Stimulated activated CD4-positive, alpha-beta T cell treated with anti-CD3 and anti-CD28 coated beads, Interleukin-4, amount 100 ng/mL, for 4 hours (primary cell): ENCODE measurements at places on chromosomes 7 and 10.

DNA sequence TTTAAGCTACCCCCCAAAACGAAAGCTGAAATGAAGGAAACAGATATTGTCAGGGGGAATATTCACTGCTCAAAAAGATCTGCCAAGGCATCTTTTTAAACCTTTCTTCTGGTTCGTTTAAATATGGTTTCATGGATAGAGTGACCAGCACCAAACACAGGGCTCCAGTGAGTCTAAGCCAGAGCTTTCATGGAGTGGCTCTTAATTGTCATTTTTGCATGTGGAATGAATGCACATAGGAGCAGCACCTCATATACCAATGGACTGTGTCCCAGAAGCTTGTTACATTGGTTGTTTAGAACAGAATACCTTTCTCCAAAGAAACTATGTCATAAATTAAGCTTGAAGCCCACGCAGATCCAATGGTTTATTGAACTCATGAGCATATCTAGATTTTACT is 17.3 kb downstream of the MKX start:
- DNase-seq, result no peak

DNA sequence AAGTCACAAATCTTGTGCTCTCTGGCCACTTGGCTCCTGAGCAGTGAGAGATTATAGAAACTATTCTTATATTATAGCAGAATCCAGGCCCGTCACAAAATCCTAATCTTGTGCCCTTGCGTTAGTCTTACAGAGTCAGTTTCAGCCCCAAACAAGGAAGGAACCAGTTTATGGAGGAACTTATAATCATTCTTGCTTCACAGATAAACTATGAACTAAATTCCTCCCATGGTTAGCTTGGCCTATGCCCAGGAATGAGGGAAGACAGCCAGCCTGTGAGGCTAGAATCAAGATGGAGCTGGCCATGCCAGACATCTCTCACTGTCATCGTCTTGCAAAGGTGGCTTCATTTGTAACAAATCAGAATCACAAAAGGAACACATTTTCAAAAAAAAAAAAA is 199.7 kb upstream of the PITRM1 start:
- no peak for DNase-seq

- DNase-seq, result peak; percentile 36
Measured at GRCh38 chr10:119020627-119020946, 8.9 kb upstream of the NANOS1 start.

- DNase-seq, result no peak
Measured at GRCh38 chr10:45376371-45376801, 2.4 kb downstream of the ALOX5 start.

- DNase-seq, result no peak
Measured at GRCh38 chr7:88492153-88492552, 185.5 kb upstream of the STEAP4 start.

GRCh38 chr10:128102480-128103228 is 23.6 kb downstream of the MKI67 start:
- no peak for DNase-seq

DNA sequence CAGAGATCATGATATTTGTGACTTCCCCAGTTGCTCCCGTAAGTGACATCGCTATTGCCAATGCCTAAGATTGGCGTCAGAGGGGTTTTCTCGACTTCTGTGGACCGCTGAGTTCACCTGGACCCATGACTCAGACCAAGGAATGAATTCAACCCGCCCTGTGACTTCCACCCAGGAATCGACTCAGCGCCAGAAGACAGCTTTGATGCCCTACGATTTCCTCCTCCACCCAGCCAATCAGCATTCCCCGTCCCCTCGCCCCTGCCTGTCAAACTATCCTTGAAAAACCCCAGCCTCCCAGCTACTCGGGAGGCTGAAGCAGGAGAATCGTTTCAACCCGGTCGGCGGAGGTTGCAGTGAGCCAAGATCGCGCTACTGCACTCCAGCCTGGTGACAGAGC is 58.3 kb downstream of the MICALL2 start:
- no peak for DNase-seq

DNA sequence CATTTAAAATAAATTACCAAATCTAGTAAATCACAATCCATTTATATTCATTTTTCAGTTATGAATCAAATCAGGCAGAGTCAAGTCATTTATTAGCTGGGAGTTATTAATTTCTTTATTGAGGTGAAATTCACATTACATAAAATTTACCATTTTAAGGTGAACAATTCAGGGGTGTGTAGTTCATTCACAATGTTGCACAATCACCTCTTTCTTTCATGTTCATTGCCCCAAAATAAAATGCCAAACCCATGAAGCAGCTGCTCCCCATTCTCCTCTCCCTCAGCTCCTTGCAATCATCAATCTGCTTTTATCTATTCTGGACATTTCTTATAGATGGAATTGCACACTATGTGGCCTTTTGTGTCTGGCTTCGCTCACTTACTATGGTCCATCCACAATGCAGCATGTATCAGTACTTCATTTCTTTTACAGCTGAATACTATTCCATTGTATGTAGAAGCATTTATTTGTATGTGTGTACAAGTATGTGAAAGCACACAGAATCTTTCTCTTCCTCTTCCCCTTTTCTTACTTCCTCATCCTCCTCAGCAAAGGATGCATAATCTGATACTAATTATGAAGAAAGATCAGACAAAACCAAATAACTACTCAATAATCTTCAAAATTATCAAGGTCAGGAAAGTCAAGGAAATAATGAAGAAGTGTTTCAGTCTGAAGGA is 60.6 kb downstream of the LMBR1 start:
- no peak for DNase-seq

DNA sequence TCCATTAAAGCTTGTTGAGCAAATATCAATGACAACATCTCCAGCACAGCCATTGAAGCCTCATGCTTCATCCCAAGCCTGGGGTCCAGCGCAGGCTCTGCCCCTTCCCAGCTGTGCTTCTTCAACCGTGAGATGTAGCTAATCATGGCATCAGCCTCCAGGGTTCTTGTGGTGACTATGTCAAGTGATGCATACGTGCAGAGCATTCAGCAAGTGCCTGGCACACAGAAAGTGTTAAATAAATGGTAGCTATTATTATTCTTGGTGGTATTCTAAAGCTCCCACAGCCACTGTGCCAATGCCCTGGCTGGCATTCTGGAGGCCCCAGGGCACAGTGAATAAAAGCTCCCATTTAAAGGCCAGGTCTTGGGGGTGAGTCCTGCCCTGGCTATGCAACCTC is 146.6 kb downstream of the WDR11 start:
- DNase-seq, result no peak

DNA sequence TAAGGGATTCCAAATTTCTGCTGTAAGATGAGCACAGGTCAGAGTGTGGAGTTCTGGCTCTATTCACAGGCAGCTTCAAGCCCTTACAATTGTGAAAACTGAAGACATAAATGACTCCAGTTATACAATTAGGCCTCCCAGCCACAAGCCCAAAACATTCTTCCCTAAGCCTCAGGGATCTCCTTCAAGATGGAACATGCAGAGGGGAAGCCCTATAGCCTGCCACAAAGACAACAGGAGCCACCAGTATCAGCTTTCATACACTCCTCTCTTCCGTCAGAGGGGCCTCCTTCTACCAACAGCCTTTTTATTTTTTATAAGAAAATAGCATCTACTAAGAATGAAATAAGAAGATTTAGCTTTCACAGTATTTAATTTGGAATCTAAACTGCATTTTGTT is 46.5 kb downstream of the DLD start:
- no peak for DNase-seq

DNA sequence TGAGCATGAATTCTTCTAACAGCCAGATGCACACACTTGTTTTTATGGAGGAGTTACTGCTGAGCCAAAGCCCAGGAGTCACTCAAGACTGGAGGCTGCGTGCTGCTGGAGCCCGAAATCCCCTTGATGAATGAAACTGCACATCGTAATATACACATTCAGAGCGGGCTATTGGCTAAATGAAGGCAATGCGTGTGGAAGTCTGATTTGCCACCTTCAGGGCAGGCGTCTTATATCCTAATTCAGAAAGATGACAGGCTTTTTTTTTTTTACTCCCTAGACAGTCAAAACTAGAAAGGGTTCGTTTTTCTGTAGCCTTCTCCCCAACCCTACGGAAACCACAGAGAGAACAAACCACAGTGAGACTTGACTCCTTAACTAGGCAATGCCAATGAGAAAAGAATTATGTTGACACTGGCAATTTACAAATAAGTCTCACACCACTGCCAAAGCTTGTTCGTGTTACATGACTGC is 227.2 kb upstream of the KLF14 start:
- peak; percentile 82 for DNase-seq

DNA sequence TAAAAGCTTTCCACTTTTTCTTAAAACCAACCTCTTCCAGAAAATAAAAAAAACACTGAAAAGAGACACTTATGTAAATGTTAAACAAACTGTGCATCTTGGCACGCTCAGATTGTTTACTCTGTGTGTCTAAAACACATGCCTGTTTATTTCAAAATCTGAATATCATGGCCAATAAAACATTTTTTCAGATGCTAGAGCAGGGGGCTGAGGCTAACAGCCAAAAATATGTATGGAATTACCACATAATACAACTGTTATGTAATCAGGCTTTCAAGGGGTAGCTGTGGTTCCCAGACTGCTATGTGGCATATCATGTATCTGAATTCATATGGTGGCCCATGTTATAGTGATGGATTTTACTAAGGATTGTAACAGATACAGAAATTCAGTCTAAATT is 130.4 kb downstream of the HIBADH start:
- DNase-seq, result no peak

DNA sequence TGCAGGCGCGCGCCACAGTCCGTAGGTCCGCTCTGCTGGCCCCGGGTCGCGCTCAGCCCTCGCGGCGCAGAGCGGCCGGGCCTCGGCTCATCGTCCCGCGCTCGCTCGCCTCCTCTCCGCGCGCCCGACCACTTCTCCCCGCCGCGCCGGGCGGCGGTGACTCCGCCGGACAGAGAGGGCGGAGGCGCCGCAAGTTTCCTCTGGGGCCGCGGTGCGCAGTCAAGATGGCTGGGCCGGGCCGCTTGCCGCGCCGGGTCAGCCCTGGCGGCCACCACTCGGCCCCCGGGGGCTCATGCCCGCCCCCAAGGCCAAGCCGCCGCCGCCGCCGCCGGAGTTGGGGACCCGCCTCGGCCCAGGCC is 441 bp downstream of the FZD8 start:
- DNase-seq, result peak; percentile 12

DNA sequence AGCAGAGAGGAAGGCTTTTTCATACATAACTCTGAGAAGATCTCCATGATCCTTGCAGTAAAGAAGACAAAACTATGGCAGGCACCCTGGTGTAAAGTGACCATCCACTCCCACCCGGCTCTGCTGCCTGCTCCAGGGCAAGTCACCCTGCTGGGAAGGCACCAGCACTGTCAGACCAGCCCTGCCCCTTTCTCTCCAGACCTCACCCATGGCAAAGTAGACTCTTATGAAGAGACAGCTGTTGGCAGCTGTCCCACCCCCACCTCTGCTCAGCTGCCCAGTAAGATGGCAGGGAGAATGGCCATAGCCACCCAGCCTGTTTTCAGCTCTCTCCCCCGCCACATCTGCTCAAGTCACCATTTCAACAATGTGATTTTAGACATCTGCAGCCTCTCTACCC is 8.6 kb upstream of the ZMIZ2 start:
- no peak for DNase-seq

- no peak for DNase-seq
Measured at GRCh38 chr7:30308389-30308788, 24.0 kb downstream of the ZNRF2 start.

- DNase-seq, result no peak
Measured at GRCh38 chr10:126439942-126440341, 51.7 kb upstream of the ADAM12 start.

DNA sequence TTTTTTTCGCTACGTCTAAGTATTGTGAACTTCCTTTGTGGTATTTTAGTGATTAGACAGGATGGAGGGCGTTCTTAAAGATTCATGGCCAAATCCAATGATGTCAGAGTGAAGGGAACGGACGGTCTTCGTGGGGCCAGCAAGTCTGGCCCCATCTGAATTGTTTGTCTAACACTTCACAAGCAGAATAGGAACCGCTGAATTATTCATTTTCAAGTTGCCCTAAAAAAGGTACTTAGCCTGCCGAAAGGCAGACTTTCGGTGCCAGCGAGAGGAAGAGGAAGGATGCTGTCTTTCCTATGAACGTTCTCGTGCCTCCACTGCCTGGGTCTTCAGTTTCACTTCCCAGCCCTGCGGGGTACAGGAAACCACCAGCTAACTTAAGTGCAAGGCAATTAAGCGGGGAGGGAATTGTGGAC is 145.7 kb upstream of the SH2B2 start:
- no peak for DNase-seq

GRCh38 chr7:81484261-81484660 is 285.6 kb downstream of the HGF start:
- DNase-seq, result no peak

DNA sequence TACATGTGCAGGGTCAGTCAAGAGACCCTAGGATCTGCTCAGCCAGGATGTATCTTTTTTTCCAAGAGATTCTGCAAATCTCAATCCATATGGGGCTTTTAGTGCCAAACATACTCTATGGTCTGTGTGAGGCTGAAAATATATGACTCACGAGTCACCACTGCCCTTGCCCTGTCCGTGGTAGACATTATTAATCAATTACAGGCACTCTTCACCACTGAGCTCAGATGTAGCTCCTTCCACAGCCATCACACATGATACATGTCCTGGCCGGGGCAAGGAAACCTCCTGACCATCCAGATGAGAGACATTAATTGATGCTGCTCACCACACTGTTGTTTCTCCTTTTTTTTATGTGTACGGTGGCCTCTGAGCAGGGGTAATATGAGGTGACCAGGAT is 90.2 kb upstream of the RET start:
- DNase-seq, result no peak

DNA sequence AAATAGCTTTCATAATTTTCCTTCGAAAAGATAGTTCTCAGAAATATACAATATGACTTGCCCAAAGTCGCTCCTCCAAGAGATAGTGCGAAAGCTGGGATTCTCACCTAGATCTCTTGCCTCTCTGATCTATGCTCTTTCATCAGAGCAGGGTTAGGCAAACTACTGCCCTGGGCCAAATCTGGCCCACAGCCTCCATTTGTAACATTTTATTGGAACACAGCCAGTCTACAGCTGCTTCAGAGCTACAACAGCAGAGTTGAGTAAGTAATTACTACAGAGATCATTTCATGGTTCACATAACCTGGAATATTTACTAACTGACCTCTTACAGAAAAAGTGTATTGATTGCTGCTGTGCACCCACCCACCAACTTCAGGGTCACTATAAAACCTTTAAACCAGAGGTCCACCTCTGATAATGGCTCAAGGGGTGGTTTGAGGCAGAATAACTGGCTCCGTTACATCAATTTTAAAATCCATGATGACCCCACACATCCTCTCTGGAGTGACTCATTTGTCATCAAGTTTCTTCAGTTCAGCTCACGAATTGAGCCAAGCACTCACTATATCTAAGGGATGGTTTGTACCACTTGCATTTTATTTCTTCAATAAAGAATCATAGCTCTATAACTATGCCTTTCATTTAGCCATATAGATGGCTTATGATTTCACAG is 1019.0 kb downstream of the XPNPEP1 start:
- DNase-seq, result no peak

GRCh38 chr7:40986351-40986873 is 716.5 kb downstream of the INHBA start:
- no peak for DNase-seq
